ENCODE measurements at places on chromosomes 1 and 21. TPM values are rescaled to one million over a fixed set of nuclear protein-coding genes. Genes with fewer than 3 reads are reported as not detected.

DNA sequence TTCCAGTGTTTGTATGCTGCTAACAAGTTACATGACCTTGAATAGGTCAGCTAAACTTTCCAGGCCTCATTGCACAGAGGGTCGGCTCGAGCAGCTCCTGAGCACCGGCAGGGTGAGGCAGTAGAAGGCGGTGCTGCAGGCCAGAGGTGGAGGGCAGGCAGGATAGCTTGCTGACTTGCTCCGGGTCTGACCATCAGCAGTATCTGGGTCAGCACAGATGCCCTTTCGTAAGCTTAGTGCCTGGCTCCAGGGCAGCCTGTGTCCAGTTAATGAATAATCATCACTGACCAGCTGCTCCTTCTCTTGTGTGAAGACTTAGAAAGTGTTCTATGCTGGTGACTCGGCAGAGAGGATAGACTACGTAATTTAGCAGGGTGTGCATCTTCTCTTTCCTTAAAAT, 6.9 kb downstream of the MAPKAPK2 start:
- DNase-seq, result no peak

GRCh38 chr1:19894218-19894617, 12.0 kb downstream of the OTUD3 start:
- no peak for DNase-seq

- no peak for DNase-seq
Observed at GRCh38 chr1:45348609-45348965, 8.3 kb upstream of the MUTYH start.

- DNase-seq, result peak; percentile 49
Observed at GRCh38 chr1:159897962-159898361, 2.0 kb downstream of the CFAP45 start.

DNA sequence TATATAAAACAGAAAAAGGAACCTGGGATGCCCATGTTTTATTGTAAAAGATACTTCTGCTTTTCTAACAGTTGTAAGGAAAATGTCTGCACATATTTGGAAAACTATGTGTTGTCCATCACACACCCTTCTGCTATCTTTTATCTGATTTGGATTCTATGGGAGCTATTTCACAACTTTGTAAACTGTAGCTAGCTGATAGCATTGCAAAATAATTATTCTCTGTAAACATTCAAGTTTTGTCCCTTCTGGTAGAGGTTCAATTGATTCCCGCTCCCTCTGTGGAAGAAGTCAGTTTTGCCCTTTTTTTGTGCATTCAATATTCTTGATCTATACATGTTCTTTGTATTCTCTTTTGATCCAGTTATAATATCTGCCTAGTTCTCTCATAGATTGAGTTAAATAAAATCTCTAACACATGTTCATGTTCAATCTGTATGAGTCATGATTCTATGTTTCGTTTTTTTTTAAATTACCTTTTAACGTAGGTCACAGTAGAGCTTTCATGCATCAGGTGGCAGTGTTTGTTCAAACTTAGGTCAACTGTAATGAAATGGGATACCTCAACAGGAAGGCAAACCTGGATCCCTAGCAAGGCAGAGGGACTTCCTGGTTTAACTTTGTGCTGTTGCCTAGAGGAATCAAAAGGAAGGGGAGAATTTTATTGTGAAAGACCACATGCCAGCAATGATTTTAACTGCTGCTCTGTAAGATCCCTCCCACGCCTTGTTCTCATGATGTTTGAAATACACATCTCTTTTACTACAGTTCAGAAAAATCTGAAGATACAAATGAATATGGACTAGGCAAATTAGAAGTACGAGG, 26.0 kb upstream of the BCL9 start:
- DNase-seq, result no peak

The NBPF14 gene
- 118 TPM for polyA plus RNA-seq

The MROH9 gene
- not detected for polyA plus RNA-seq

The PRCC gene
- 45.1 TPM for polyA plus RNA-seq

The CHODL gene
- polyA plus RNA-seq, result 0.04 TPM

The HES2 gene
- not detected for polyA plus RNA-seq

The FLG2 gene
- not detected for polyA plus RNA-seq

Data from B cell (primary cell).